Epithelial cell of proximal tubule (primary cell): ENCODE measurements at places on chromosomes 2 and 18.

DNA sequence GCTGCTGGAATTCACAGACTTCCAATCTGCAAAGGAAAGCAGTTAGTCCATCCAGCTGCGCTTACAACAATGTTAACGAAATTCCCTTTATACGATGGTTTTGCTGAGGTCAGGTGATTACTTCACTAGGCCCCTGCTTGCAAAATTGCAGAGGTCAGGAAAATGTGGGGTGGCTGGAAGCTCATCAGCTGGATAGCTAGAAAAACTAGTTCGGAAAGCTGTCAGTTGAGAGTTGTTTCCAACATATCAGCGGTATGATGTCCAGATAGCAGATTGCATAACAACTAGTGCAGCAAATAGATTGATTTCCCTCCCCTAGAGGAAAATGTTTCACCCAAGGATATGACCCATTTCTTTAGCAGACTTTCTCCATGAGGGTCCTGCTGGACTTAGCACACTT is 2021.1 kb upstream of the CELF4 start:
- DNase-seq: no peak

DNA sequence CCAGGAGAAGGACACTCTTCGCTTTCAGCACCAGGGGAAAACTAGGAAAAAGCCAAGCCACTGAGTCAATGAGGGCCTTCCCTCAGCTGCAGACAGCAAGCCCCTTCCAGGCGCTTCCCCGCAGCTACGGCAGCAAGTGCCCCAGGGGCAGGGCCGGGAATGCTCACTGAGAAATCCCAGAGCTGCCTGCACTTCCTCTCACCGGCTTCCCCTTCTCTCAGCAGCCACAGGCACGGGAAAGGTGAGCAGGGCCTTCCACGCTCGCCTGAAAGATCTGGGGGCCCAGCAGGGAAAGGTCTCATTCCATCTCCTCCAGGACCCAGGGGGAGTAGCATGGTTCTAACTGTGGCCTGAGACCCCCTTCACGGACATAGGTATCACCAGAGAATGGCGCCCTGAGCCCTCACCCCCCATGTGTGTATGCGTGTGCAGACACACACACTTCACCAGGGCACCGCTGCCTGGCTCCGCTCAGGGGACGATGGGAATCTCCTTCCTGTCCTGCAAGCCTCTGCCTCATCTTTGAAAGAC is 29.6 kb upstream of the FOSL2 start:
- DNase-seq: no peak

DNA sequence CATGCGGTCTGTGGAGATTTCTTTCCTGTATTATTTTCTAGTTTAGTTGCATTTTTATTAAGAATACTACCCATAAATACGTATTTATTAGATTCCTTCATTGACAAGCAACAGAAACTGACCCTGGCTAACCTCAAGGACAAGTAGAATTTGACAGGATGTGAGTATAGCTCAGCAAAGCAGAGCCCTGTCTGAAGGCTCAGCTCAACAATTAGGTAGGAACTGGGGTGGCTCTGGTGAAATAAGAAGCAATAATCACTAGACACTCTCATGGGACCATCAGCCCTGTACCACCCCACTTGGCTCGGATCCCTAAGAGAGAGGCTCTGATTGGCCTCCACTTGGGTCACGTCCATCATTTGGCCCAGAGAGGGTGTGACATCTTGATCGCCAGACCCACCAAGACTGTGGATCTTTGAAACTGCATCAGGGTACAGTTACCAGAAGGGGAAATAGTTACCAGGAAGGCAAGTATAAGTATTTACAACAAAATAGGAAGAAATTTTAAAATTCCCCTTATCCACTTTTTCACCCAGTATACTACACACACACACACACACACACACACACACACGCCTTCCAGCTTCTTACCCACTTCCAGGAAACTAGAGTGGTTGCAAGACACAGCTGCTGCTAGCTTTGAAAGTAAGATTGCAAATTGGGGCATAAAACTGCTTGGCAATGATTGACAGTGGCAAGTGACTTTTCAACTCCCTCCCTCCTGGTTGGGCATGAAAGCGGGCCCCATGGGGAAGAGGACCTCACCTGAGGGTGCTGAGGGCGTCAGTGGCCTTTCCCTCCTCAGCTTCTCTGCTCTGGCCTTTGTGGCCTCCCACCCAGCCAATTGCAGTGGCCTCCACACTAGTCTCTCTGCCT is 41.8 kb downstream of the KCTD18 start:
- no peak for DNase-seq

DNA sequence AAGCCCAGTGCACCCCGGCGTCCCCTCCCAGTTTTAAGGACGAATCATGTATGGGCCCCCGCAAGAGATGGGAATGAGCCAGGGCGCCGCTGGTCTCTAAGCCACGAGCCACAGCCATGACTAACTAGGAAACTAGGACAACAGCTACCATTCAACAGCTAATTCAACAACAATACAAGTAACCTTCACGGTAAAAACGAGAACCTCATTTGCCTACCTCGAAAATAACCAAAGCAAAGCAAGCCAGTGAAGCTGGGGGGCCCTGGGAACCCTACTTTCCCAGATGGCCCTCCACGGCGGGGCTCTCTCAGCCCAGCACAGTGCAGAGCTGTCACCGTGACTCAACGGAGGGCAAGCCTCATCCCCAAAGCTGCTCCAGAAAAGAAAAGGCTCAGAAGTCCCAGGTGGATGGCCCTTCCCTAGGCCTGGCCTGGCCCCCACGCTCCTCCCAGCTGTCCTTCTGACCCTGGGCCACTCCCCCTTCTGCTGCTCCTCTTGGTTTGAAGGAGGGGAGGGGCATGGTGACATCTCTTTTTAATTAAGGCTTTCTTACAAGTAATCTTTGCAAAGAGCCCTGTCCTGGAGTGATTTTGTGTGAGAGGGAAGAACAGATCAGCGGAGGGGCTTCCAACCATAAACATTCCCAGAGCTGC is 126.3 kb downstream of the HDAC4 start:
- no peak for DNase-seq

- DNase-seq: no peak
These were observed 96.3 kb downstream of the FAM210A start for GRCh38 chr18:13629841-13630715.

GRCh38 chr2:37344453-37345361 is at the start of gene QPCT:
TSS of gene QPCT (plus strand) at chr2:37344630. CDS start at chr2:37344732, 102 bp downstream.
- DNase-seq: no peak

- no peak for DNase-seq
These were observed 30.2 kb upstream of the MTX2 start for GRCh38 chr2:176239031-176239430.

GRCh38 chr2:76283350-76283749 is 572.6 kb upstream of the GCFC2 start:
- no peak for DNase-seq

DNA sequence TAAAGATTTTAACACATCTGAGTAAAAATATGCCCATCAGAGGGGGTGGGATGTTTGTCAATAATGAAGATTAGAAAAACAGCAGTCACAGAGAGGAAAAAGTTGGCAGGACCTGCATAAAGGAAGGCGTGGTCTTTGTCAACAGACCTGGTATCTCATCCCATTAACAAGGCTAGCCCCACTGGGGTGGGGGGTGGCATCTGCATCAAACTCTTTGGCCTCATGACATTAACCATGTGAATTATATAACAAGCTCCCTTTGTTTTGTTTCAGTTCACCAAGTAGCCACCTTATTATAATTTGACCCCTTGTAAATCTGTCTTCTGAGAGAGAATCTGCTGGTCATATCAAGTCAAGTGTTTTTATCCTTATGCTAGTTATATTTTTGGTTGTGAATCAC is 28.8 kb downstream of the NEMP2 start:
- DNase-seq: no peak

GRCh38 chr2:14303366-14304115 is 329.0 kb upstream of the LRATD1 start:
- no peak for DNase-seq

- DNase-seq: no peak
These were observed 92.7 kb downstream of the WDSUB1 start for GRCh38 chr2:159193791-159194190.

DNA sequence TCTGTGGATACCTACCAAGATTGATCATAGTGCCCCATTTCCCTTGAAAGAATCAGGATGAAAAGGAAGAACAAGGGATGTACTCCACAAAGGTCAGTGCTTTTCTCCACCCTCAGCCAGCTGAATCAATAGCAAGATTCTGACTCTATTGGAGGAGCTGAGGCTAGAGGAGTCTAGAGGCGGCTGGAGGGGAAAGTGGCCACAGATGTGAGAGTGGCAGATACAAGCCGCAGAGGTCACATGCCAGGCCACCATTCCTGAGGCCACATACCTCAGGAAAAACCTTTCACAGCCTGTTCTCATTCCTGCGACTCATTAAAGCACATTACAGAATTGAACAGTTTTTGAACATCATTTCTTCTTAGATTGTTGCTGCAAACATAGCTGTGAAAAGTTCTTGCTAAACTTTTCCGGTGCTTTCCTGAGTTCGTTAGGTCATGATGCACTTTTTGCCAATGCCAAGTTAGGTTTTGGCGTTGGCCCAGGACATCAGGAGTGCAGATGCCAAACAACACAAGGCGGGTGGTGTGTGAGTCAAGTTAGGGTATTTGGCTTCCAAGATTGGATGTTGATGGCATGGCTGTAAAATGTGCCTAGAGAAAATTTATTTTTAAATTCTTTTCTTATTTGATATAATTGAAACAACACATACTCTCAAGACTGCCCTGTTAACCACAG is 160.7 kb upstream of the SP5 start:
- peak; percentile 87 for DNase-seq

- no peak for DNase-seq
These were observed 28.6 kb downstream of the EPG5 start for GRCh38 chr18:45938488-45938935.

GRCh38 chr2:200101922-200102321 is 146.5 kb downstream of the MAIP1 start:
- no peak for DNase-seq

- no peak for DNase-seq
These were observed 1324.1 kb upstream of the SLC39A10 start for GRCh38 chr2:194332799-194333490.

- DNase-seq: no peak
These were observed 622.6 kb downstream of the LRP1B start for GRCh38 chr2:141508086-141508752.

DNA sequence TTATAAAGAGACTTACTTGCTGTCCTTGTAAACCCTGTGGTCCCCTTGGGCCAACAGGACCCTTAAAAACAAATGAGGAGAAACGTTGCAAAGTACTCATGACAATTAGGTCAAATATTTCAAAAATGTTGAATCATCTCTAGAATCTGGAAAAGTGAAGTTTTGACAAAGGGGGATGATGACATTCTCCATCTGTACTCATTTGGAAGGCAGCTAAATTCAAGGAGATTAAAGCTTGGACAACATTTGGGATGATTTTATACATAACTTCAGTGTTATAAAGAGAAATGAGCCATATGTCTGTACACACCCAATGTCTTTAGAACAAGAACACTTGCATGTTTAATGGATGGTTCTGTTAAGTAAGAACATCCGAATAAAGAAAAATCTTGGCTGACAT is 92.9 kb downstream of the COL5A2 start:
- DNase-seq: no peak

GRCh38 chr18:10928772-10929373 is 220.5 kb downstream of the PIEZO2 start:
- DNase-seq: no peak

- no peak for DNase-seq
These were observed 39.4 kb upstream of the CTDP1 start for GRCh38 chr18:79640064-79640672.

DNA sequence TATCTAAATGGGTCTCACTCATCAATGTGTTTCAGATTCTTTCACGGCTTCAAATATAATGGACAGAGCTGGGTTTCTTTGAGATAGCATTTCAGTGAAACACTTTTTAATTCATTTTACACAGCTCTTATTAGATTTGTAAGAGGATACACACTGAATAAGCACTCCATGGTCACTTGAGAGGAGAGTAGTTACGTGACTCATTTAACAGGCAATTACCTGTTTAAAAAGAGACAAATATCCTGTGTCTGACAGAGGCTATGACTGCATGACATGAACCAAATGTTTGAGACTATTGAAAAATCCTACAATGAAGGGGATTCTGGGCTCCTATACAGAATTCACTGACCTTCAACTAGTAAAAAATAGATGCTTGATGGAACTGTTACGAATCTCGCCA is 786.9 kb downstream of the EPHA4 start:
- DNase-seq: no peak

GRCh38 chr18:63286926-63287325 is 32.6 kb downstream of the BCL2 start:
- no peak for DNase-seq

- DNase-seq: no peak
These were observed 28.8 kb downstream of the SP100 start for GRCh38 chr2:230444832-230445231.

GRCh38 chr18:27894746-27895145 is 282.2 kb downstream of the CDH2 start:
- no peak for DNase-seq

DNA sequence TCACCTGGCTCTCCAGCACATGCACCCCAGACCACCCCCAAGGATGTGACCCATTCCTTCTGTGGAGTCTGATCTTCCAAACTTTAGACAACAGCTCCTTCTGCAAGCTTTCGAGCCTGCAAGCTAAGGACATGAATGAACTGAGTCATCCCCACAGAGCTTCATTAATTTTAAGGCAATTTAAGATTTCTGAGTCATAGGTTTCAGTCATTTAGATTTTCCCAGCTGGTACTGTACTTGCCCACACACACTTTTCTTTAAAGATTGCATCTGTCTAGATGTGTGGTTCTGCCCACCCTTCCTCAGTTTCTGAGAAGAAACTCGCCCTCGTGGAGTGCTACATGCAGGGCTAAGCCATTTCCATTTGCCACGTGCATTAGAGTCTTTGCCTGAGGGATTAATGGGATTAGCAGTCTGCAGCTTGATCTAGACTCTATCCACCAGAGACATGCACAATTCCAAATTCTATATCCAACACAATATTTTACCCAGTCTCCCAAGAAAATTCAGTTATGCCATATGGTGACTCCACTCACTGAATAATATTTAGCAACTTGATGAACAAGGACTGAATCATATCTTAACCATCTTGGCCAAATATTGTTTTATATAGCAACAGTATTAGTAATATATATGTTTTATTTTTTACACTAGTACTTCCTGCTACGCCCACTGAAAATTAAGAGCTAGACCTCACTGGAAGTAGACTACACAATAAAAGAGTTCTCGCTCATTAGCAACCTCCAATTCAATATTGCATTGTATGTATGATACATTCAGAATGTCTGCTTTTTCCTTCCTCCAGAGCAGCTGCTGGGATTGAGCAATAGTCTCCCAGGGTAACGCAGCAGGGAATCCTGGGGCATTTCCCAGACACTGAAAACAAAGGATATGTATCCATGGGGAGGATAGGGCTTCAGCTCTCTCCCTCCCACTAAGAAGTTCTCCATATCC is 14.3 kb upstream of the TRIB2 start:
- no peak for DNase-seq

- no peak for DNase-seq
These were observed 16.0 kb upstream of the PROM2 start for GRCh38 chr2:95258271-95258670.

- no peak for DNase-seq
These were observed 282.9 kb upstream of the SLC8A1 start for GRCh38 chr2:40734797-40735196.
